Stimulated activated CD8-positive, alpha-beta memory T cell treated with anti-CD3 and anti-CD28 coated beads, Interleukin-4, amount 100 ng/mL, for 4 hours (primary cell): ENCODE measurements at places on chromosomes 16 and 17.
A peak's percentile ranks its signal among the peaks of the same experiment; 100 is the strongest.

DNA sequence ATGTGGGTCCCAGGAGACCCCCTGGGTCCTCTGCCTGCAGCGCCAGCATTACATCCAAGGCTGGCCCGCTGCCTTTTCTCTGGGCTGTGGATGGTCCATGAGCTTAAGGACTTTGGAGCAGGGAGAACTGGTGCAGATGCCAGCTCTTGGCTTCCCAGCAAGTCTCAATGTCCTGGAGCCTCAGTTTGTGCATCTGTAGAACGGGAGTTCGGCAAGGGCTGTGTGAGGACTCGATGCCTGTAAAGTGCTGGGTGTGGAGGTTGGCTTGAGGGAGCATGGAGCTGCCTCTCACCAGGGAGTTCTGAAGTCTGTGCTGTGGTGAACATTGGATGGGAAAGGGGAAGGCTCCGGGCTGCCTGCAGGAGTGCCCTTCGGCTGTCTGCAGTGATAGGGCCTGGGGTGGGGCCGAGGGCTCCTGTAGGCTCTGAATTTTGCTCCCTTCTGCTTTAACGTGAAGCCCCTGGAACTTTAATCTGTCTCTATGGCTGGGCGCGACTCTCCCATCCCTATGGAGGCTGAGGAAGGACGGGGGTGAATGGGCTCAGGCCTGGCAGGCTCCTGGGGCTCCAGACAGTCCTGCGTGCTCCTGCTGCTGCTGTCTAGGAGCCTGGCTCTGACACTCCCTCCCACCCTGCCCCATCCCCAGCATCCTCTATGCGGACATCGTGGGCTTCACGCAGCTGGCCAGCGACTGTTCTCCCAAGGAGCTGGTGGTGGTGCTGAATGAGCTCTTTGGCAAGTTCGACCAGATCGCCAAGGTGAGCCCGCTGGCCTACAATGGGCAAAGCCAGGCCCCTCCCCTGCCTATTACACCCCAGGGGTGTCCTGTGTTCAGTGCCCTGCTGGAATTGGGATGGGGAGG lies 27.9 kb downstream of the ADCY7 start:
- no peak for DNase-seq

DNA sequence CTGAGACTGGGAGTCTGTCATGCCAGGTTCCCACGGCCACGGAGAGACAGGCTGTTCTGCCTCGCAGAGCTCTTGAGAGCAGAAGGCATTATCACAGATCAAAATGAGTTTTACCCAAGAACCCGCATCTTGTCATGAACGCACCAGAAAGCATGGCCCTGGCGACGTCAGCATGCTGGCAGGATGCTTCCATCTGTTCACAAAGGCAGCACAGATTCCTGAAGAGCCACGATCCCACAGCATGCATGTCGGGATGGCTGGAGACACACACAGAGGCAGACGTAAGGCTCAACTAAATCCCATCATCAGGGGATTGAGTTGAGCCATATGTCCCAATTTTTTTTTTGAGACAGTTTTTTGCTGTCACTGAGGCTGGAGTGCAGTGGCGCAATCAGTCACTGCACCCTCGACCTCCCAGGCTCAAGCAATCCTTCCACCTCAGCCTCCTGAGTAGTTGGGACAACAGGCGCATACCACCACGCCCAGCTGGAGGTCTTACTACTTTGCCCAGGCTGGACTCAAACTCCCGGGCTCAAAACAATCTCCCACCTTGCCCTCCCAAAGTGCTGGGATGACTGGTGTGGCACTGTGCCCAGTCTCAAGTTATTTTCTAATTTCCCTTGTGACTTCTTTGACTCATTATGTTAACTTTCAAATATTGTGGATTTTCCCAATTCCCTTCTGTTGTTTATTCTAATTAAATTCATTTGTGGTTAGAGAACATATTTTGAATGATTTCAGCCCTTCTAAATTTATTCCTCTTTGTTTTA lies 11.1 kb downstream of the FANCA start:
- no peak for DNase-seq

DNA sequence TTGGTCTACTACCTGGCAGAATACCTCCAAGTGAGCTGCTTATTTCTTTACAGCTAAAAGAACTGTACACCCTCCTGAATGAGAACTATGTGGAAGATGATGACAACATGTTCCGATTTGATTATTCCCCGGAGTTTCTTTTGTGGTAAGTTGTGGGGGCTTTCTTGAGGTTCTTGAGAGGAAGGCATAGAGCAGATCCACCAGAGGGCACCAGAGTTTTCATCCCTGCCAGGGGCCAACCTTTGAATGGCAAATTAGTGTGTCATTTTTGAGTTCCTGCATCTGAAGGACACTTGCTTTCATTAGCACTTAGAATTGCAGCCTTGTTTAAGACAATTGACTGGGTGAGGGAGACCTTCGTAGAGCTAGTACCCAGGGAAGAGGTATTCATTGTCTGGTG lies 35.0 kb downstream of the NMT1 start:
- no peak for DNase-seq

- DNase-seq, result no peak
Observed at GRCh38 chr17:5561736-5562571, 22.4 kb downstream of the NLRP1 start.

GRCh38 chr16:85422632-85423550 lies 190.2 kb upstream of the GSE1 start:
- DNase-seq, result no peak

DNA sequence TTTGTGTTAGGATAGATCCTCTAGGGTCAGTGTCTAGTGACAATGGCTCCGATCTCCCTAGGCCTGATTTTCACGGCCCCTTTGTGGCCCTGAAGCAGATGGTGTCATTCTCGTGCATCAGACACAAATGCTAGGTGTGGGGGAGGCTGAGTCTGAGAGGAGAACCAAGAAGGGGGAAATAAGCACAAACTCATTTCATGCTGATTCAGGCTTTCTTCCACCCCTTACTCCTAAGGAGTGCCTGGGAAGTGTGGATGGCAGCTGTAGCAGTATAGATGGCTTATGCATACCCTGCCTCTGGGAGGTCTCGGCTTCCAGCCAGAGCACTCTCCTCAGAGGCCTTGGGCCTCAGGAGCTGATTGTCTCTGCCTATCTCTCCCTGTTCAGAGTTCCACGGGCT lies 1.8 kb upstream of the WNK4 start:
- DNase-seq, result no peak

GRCh38 chr16:80628254-80628653 lies 87.5 kb downstream of the DYNLRB2 start:
- DNase-seq, result no peak

DNA sequence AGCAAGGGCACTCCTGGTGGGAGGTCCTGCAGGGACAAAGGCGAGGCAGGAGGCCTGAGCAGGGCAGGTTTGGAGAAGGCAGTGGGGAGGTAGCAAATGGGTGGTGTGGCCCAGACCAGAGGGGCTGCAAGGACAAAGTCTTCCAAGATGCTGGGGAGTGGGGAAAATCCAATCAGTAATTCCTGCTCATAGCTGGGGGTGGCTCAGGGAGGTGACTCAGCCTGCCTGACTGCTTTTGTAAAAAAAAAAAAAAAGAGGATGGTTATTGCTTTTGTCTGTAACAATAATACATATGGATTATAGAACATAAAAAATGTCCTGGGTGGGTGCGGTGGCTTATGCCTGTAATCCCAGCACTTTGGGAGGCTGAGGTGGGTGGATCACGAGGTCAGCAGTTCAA lies 5.2 kb downstream of the IL34 start:
- DNase-seq, result no peak

DNA sequence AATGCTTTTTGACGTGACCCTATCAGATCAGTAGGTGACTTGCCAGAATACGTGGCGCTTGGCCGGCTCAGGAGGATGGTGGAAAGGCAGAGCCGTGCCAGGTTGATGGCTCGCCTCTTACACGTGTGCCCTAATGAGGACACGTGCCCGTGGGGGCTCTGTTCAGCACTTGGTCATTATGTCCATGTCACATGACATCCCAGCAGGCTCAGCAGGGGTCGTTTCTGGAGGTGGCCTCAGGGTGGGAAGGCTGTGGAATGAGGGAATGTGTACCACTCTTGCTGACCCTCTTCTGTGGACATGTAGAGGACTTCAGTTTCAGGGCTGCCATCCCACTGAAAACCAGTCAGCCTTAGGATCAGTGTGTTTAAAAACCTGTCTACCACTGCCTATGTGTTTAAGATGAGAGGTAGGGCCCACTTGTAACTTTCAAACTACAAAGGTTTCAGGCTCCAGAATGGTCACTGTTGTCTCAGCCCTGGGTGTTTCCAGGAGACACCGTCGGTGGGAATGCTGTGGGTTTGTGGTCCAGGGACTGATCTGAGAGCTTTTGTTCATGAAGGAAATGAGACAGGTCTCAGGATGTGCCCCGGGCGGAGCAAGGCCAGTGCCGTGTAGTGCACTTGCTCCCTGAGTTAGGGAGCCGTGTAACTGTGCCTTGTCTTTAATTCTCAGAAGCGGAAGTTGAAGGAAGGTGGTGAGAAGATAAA lies 12.1 kb downstream of the UBN1 start:
- no peak for DNase-seq

DNA sequence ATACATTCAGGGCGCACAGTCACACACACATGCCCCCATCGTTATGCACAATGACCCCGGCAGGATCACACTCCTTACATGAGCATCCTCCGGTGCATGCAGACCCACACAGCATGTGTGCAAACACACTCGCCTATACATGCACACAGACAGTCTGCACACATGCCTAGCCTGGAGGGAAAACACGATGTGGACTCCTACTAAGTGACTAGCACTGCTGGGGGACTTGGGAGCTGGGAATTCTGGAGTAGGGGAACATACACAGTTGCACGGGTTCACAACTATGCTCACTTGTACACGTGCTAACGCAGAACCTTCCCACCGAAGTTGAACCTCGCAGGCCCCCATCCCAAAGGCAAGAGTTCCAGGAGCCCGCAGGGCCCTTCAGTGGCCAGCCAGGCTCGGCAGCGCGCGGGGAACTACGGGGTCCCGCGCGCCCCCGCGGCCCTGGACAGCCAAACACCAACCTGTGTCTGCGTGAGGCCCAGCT lies 2.0 kb downstream of the DLX3 start:
- DNase-seq, result no peak

GRCh38 chr17:68248199-68248825 lies 469 bp downstream of the AMZ2 start:
- no peak for DNase-seq

DNA sequence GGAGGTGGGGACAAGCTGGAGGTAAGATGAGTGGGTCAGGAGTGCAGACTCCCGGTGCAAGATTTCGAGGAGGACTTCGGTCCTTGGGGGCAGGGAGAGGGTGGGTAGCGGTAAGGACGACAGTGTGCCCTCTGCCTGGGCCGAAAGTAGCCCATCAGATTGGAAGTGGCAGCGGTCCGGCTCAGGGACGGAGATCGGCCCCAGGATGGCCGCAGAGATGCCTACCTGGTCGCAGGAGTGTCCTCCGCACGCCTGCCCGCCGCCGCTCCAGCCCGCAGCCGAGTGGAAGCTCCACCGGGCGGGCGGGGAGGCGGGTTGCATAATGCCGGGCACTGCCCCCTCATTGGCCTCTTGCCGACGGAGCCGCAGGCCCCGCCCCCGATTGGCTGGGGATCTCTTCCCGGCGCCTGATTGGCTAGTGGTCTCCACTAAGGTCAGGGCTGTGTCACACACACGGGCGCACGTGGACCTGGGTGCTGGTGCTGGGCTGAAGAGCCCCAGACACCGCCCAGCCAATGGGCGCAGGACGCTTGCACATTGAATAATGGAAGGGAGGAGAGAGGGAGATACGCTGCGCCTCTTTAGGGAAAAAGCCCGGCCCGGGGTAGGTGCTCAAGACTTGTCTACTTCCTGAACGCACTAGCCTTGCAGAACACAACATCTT lies at the start of gene PER1:
TSS of gene PER1 (minus strand) at position 293 of the 664 bp plus-strand sequence. CDS start 1,698 bp downstream, outside the sequence.
- DNase-seq, result peak; percentile 76

GRCh38 chr16:85616607-85617321 lies 3.6 kb downstream of the GSE1 start:
- no peak for DNase-seq

- DNase-seq, result peak; percentile 25
Observed at GRCh38 chr17:47802341-47803022, 19.1 kb downstream of the OSBPL7 start.

DNA sequence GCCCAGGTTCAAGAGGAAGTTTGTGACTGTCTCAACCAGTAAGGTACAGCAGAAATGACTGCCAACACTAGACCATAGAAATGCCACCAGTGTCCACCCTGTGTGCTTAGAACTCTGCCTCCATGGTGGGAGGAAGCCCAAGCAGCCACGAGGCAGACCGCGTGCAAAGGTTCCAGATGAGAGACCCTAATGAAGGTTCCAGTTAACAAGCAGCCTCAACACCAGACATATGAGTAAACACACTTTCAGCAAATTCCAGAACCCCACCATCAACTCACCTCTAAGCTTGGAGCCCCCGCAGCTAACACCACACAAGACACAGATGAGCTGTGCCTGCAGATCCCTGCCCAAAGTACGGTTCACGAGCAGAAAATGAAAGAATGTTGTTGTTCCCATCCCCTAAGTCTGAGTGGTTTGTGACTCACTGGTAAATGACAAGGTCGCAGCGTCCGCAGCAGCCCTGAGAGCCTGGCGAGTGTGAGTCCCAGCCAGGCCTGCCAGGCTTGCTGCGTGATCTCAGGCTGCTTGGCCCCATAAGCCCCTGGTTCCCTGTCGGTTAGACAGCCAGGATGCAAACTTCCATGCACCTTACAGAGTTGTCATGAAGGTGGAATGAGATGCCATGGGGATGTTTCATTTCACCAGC lies 193.7 kb downstream of the C16orf95 start:
- no peak for DNase-seq

GRCh38 chr16:86946396-86946795 lies 368.0 kb downstream of the FOXL1 start:
- no peak for DNase-seq

GRCh38 chr16:11851294-11852091 lies at the start of gene RSL1D1:
Gene RSL1D1 (minus strand): TSS chr16:11851542. CDS start chr16:11851512, 30 bp downstream.
- peak; percentile 76 for DNase-seq

GRCh38 chr17:76120658-76121008 lies 17.0 kb upstream of the EXOC7 start:
- DNase-seq, result no peak

GRCh38 chr16:74192281-74192797 lies 104.3 kb upstream of the PSMD7 start:
- no peak for DNase-seq

DNA sequence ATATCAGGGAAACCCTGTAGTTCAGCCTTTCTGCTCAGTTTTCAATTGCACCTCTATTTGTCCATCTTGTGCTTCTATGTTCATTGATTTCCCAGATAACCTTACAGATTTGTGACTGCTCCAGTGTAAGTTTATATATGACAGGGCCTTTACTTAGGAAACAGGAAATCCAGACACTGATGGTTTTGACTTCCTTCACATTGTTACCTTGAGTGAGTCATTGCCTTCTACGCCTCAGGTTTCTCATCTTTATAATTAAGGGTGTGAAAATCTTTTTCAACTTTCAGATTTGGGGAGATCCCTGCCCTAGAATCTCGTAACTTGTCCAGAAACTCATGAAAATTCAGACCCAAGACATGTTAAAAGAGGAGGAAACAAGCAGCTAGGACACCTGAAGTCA lies 342.4 kb upstream of the TBX2 start:
- DNase-seq, result no peak

- DNase-seq, result no peak
Observed at GRCh38 chr16:59236804-59237458, 502.8 kb upstream of the GOT2 start.

- DNase-seq, result no peak
Observed at GRCh38 chr17:2580661-2581060, 12.8 kb upstream of the PAFAH1B1 start.
